ENCODE measurements at places on chromosomes 4 and X.

DNA sequence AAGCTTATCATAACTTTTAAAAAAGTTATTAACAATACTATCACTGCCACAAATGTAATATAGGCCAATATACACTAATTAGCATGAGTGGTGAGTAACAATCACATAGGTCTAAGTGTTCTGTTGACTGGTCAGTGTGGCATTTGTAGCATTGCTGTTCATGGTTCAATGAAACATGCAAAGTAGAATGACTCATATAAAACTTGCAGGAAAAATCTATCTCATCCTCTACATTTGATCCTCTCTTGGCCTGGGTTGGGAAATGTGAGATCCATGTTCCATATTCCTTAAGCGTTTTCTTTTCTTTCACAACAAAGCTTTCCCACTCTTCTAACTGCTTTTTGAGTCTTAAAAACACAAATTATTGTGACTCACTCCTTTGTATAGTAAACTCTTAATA is 1418.7 kb downstream of the FSTL5 start:
- no peak for DNase-seq

GRCh38 chr4:88794952-88795351 is 97.3 kb upstream of the NAP1L5 start:
- no peak for DNase-seq

- no peak for DNase-seq
Measured at GRCh38 chrX:53677286-53677685, 9.2 kb downstream of the HUWE1 start.

GRCh38 chr4:183727482-183727881 is 68.4 kb downstream of the TRAPPC11 start:
- no peak for DNase-seq

DNA sequence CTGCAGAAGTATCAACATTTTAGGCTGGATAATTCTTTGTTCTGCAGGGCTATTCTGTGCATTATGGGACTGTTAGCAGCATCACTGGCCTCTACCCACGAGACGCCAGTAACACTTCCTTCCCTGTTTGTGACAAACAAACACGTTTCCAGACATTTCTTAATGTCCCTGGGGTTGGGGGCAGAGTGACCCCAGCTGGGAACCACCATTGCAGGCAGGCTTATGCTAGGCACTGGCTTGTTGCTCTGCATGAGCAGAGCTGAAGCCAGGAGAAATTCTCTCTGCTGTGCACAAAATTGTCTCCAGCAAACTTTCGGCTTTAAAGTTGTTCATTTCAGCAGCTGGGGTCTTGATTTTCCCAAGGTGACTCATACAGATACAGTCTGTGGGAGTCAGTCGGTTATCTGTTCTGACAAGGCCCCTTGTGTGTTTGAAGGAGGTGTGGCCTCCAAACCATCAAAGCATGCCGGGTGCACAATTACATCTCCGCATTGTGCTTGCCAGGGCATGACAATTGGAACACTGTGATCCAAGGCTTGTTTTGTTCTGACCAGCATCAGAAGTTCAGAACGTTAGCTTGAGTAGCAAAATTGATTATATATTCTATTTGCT is 156.4 kb upstream of the BOD1L1 start:
- no peak for DNase-seq

- no peak for DNase-seq
Measured at GRCh38 chrX:153643431-153644351, 3.3 kb upstream of the DUSP9 start.

- DNase-seq = no peak
Measured at GRCh38 chr4:138317175-138317748, 75.1 kb upstream of the SLC7A11 start.

GRCh38 chrX:31376408-31377022 is 304.7 kb upstream of the FTHL17 start:
- no peak for DNase-seq

GRCh38 chrX:30196322-30196721 is 19.0 kb upstream of the MAGEB2 start:
- no peak for DNase-seq

- no peak for DNase-seq
Measured at GRCh38 chr4:152778656-152779512, 646 bp downstream of the TIGD4 start.
